ENCODE measurements at places on chromosomes 5 and 9.
A peak's percentile ranks its signal among the peaks of the same experiment; 100 is the strongest.

GRCh38 chr5:120609570-120609969 is 145.5 kb downstream of the PRR16 start:
- no peak for DNase-seq

DNA sequence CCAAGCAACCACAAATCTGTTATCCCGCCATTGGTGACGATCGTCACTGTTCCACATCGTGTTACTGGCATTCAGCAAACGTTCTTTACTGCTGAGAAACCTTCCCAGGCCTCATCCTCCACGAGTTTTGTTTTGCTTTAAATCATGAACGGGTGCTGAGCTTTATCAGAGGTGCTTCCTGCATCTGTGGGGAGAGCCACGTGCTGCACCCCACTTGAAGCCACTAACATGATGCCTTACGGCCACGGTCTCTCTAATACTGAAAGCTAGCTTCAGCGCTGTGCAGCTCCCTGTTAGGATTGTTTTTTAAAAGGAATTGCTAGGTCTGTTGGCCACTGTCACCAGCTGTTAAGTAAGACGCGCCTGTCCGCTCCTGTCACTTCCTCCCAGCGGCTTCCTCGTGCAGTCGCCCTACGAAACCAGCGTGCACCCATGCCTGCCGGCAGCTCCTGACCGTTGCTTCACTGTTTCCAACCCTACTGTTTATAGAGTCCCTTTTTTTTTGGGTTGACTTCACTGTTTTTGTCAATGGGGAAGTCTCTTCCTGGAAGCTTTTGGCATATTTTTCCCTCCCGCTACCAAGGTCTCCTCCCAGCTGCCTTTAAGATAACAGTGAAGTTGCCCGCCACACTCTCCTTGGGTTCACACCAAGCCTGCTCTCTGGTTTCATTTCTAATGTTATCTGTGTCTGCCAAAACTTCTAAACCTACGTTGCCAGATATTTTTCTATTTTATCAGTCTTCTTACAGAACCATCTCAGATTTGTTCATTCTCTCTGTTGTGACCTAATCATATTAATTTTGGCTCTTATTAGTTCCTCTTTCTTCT is 20.3 kb downstream of the LPCAT1 start:
- DNase-seq, result no peak

DNA sequence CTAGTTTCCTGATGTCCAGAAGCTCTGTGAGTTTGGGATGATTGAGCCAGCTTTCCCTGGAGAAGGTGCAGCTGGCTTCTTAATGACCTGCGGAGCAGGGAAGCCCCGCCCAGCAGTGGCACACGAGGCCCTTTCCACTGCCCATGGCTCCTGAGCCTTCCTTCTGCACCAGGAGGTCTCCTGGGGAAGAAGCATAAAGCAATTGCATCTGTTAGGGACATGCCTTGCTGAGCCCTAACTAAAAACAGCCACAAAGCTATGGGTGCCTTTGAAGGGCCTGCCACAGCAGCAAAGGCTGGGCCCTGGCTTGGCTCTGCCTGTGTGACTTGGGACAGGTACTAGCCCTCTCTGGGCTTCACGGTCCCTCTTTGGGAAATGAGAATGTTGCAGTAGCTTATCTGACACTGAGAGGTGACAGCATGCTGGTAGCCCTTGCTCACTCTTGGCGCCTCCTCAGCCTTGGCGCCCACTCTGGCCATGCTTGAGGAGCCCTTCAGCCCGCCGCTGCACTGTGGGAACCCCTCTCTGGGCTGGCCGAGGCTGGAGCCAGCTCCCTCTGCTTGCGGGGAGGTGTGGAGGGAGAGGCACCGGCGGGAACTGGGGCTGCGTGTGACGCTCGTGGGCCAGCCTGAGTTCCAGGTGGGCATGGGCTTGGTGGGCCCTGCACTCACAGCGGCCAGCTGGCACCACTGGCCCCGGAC is 218.4 kb downstream of the FSTL4 start:
- no peak for DNase-seq

DNA sequence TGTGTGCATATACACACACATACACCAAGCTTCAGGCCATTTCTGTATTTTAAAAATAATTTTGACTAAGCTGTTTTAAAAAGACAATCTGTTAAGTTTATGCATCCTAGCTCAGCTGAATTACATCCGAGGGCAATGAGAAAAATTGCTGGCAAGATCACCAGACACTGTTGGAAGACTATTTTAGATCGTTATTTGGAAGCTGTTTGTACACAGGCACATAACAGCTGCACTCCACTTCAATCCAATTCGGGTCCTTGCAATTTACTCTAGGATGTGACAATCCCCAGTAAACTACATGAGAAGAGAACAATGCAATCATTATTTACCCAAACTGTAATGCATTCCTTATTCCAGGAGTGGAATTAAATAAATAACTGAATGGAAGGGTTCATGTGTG is 79.3 kb upstream of the RASA1 start:
- no peak for DNase-seq

DNA sequence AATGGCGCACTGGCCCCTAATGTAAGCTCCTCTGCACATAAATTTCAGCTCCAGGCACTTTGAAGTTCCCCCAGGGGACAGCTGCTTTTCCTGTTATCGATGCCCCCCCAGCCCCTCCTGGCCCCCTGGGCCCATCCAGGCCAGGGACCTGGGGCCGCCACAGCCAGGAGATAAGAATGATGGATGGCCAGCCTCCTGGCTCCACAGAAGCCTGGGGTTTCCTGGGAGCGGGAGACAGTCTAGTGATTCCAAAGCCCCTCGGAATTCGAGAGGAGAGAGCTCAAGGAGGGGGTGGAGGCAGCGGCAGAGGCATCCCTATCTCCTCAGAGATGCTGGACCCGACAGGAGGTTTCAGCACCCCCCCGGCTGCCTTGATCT is 98.4 kb upstream of the HAND1 start:
- DNase-seq, result no peak

GRCh38 chr5:135441919-135442318 is 5.2 kb downstream of the DCANP1 start:
- DNase-seq, result no peak

DNA sequence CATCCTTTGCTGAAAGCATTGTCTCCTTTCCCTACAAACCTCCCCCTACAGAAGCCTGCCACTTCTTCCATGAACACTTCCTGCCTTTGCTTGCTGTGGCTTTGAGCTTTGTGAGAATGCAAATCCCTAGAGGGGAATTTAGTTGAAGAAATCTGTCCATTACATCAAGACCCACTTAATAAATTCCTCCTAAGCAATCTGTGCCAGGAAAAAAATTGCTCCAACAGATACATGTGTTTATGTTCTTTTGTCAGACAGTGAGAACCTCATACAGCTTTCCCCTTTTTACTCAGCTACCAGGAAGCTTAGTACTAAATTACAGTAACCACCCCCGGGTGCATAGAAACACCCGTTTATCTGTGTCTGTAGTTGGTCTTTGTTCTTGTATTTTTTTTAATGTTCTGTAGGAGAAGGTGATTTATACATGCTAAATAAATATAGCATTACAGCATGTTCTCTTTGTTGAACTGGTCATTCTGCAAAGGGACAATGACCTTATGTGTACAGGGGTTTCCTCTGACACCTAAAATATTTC is 43.9 kb downstream of the SH3TC2 start:
- no peak for DNase-seq

DNA sequence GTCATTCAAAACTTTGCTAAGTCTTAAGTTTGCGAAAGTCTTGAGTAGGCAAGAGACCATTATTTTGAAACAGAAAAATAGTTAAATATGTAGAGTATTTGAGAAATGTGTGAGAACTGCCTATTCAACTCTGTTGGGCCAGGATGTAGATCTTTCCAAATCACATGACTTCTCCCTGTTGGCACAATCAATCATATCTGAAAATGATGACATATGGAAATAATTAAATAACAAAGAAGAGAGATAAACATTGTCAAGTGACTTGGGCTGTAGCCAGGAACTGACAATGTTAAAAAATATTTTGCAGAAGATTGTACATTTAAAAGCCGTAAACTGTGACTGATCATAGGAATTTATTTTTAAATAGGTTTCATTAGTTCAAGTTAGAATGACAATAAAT is 104.6 kb upstream of the IL6ST start:
- DNase-seq, result no peak

DNA sequence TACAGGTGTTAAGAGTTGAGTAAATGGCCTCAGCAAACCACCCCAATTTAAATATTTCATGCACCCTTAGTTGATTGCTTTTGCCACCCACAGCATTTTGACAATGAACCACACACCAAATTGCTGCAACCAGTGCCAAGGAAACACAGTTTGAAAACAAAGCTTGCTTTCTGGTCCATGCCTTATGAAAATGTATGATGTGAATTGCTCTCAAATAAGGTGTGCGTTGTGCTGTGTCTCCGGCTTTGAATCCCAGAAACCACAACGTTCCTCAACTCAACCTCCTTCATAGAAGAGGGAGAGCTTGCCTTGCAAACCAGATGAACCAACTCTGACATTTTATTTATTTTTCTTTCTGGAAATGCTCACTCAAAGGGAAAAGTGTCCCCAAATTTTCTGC is 762.7 kb downstream of the TLE1 start:
- no peak for DNase-seq

GRCh38 chr9:100587375-100587774 is 9.5 kb downstream of the CAVIN4 start:
- DNase-seq, result no peak

DNA sequence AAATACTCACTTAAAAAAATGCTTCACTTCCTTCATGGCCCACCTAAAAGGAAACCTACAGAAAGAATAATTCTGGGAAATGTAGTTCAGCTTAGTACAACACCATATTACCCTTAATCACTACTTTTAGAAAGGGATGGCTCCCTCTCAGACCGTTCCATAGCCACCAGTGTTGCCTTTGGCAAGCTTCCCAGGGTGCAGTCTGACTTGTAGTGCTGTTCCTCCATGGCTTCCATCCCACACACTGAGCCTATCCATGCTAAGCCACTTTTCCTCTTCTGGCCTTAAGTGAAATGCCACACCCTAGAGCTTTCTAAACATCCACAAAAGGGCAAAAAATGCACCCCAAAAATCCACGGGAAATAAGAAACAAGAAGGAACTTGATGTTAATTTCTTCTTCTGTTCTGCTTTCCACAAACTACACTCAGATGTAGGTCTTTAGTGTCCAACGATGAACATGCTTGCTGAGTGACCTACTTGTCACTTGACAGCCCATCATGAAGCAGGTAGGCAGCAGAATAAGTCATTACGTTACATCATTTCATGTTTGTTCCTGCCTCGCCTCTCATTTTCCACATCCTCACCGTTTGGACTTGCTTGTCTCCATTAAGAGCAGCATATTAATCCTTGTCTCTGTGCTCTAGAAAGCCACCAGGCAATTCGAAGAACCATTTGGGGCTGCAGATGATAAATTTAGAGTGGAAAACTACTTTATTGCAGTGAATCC is 391.1 kb upstream of the GRAMD2B start:
- no peak for DNase-seq

GRCh38 chr5:58231041-58231440 is 228.8 kb downstream of the PLK2 start:
- no peak for DNase-seq

DNA sequence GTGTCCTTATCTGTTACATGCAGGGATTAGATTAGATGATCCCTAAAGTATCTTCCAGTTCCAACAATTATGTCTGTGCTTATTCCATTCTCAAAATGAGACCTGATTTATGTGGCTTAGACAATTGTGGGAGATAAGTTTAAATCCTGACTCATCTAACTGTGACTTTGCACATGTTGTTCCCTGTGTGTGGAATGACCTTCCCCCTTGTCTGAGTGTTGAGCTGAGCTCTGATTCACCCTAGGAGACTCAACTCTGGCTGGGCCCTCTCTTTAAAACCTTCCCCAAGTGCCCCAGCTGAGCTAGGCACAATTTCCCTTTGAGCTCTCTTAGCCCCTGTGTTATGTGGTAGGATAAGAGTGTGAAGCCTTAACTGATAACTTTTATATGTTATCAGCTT is 118.9 kb upstream of the ELL2 start:
- no peak for DNase-seq

GRCh38 chr9:75483636-75484035 is 395.3 kb downstream of the OSTF1 start:
- DNase-seq, result no peak

GRCh38 chr9:134395737-134396257 is 69.5 kb downstream of the RXRA start:
- no peak for DNase-seq

DNA sequence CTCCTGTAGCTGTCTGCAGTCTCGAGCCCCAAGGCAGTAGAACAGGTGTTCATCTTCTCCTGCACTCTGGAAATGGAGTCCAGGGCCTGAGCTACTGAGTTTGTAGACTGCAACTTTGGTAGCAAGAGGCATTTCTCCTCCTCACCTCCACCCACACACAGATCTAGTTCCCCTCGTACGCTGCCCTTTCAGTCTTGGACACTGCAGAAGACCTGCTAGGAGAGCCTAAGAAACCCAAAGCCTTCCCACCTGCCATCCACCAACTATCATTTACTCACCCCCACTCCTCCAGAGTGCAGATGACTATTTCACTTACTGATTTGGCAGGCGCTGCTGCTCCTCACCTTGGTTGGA is 59.0 kb downstream of the KCNIP1 start:
- no peak for DNase-seq

DNA sequence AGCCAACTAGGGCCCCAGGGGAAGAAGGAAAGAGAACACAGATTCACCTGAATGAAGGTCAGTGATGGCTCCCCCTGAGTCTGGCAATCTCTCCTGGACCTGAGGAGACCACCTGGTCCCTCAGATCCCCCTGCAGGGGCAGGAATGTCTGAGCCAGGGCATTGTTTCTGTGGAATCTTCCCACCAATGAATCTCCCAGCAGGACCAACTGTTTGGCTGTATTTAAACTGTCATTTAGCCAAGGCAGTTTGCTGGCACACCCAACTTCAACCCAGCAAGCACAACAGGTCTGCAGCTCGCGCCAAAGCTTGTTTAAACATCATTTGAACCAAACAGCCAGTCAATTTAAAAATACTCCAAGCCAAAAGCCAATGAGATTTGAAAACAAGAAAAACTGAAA is 92.6 kb downstream of the SH3TC2 start:
- peak; percentile 24 for DNase-seq

DNA sequence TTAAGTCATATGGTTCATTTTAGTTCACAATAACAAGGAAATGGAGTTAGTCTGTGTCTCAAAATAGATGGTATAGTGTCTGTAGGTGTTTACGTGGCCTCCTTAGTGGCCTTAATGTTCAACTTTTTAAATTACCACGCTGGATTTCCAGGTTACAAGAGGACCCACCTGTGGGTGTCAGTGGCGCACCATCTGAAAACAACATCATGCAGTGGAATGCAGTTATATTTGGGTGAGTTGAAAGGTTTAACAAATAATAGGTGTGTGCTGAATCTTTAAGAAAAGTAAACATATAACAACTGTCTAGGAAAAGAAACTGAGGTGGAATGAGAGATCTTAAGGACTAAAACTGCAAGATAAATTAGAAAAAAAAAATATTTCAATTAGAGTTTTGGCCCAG is 2.9 kb downstream of the UBE2B start:
- no peak for DNase-seq

DNA sequence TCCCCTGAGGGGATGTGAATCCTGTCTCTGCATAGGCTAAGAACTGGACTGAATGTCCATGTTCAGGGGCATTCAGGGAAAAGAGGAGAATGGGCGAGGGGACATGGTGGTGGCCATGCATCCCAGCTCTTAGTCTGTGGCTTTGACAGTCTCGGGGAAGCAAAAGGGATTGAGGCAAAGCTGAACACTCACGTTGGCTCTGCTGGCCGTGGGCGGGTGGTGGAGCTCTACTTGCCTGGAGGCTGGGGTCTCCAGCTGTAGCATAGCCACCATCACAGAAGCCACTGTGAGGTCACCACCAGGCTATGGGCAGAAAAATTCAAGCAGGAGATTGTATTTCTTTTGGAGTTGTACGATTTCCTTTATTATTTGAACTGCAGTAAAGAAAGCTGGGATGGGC is 4.1 kb downstream of the GARIN3 start:
- DNase-seq, result no peak
